ENCODE measurements at places on chromosomes 6 and 20. TPM values are rescaled to one million over a fixed set of nuclear protein-coding genes. Genes with fewer than 3 reads are reported as not detected.
A peak's percentile ranks its signal among the peaks of the same experiment; 100 is the strongest.

GRCh38 chr6:165086814-165087213 lies 222.6 kb downstream of the C6orf118 start:
- H3K27ac ChIP-seq, result no peak overlapping the region
- no peaks in the 10 kb centered on the region for H3K36me3 ChIP-seq
- H3K4me3 ChIP-seq, result no peak overlapping the region
- H3K27me3 ChIP-seq, result no peaks in the 10 kb centered on the region
- no peaks in the 10 kb centered on the region for H3K4me1 ChIP-seq

DNA sequence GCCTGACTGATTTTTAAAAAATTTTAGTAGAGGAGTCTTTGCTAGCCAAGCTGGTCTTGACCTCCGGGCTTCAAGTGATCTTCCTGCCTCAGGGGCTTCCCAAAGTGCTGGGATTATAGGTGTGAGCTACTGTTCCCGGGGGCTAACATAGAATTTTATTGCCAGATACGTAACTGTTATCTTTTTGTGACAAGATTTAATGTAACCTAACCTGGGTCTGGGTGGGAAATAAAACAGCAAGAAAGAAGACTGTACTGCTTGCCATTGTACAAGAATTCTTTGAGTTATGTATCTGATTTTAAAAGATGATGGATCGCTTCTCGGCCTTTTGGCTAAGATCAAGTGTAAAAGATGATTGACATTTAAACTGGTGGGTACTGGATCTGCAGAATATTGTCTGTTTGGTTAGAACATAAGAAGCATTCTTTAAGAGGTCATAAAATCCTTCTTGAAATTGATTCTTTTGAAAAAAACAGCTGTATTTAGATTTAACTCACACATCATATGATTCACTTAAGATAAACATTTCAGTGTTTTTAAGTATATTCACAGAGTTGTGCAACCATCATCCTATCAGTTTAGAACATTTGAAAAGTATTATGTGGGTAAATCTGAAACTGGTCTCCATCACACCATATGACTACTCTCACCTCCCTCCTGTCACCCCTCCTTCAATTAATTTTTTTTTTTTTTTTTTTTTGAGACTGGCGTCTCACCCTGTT lies 21.6 kb downstream of the TPX2 start:
- no peaks in the 10 kb centered on the region for H3K4me1 ChIP-seq
- H3K27ac ChIP-seq, result no peak overlapping the region
- H3K36me3 ChIP-seq, result no peaks in the 10 kb centered on the region
- no peaks in the 10 kb centered on the region for H3K27me3 ChIP-seq
- H3K4me3 ChIP-seq, result no peak overlapping the region

The GJA10 gene
- total RNA-seq, result not detected

GRCh38 chr6:33313105-33313708 lies 671 bp downstream of the TAPBP start:
- peak overlapping the region; percentile 96 for H3K27ac ChIP-seq
- H3K36me3 ChIP-seq, result peaks cover 18% of the 10 kb centered on the region
- H3K4me1 ChIP-seq, result peaks cover 61% of the 10 kb centered on the region
- no peak for DNase-seq
- no peaks in the 10 kb centered on the region for H3K27me3 ChIP-seq
- H3K4me3 ChIP-seq, result peak overlapping the region; percentile 96

- peak overlapping the region; percentile 98 for H3K27ac ChIP-seq
- peaks cover 73% of the 10 kb centered on the region for H3K4me1 ChIP-seq
- no peak for DNase-seq
- H3K27me3 ChIP-seq, result no peaks in the 10 kb centered on the region
These were observed 1.5 kb downstream of the RALY start for GRCh38 chr20:33995053-33995831.

GRCh38 chr20:18852318-18852717 lies 38.7 kb downstream of the SCP2D1 start:
- DNase-seq, result peak; percentile 74
- H3K36me3 ChIP-seq, result no peaks in the 10 kb centered on the region
- H3K27ac ChIP-seq, result no peak overlapping the region
- H3K4me1 ChIP-seq, result no peaks in the 10 kb centered on the region
- H3K4me3 ChIP-seq, result no peak overlapping the region

The PGC gene
- 1.1 TPM for total RNA-seq

The UNC5CL gene
- 0.52 TPM for total RNA-seq

- no peaks in the 10 kb centered on the region for H3K27me3 ChIP-seq
- H3K27ac ChIP-seq, result no peak overlapping the region
- H3K36me3 ChIP-seq, result no peaks in the 10 kb centered on the region
These were observed 31.8 kb downstream of the ABRACL start for GRCh38 chr6:139060332-139060731.

GRCh38 chr20:34607066-34607465 lies 48.5 kb downstream of the MAP1LC3A start:
- peaks cover 20% of the 10 kb centered on the region for H3K4me1 ChIP-seq
- no peaks in the 10 kb centered on the region for H3K36me3 ChIP-seq
- H3K27ac ChIP-seq, result no peak overlapping the region
- H3K4me3 ChIP-seq, result no peak overlapping the region

- H3K4me1 ChIP-seq, result peaks cover 44% of the 10 kb centered on the region
- no peaks in the 10 kb centered on the region for H3K27me3 ChIP-seq
- H3K27ac ChIP-seq, result peak overlapping the region; percentile 47
- no peaks in the 10 kb centered on the region for H3K36me3 ChIP-seq
- H3K4me3 ChIP-seq, result no peak overlapping the region
These were observed 18.0 kb downstream of the ATP9A start for GRCh38 chr20:51750037-51750769.

The REM1 gene
- total RNA-seq, result 10.2 TPM

DNA sequence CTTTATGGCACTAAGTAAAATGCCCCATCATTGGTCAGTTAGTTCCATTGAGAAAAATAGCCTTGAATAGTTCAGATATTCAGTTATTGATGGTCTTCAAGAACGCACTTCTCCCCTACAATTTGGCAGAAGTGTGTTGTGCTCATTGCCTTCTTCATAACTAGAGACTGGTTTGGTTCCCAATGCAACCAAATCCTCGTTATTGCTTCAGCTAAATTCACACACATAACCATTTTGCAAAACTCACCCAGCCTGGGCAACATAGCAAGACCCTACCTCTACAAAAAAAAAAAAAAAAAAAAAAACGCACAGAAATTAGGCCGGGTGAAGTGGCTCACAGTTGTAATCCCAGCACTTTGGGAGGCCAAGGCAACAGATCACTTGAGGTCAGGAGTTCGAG lies 32.1 kb downstream of the ZNF217 start:
- peaks cover 25% of the 10 kb centered on the region for H3K36me3 ChIP-seq
- H3K27ac ChIP-seq, result no peak overlapping the region
- H3K4me1 ChIP-seq, result no peaks in the 10 kb centered on the region
- no peak overlapping the region for H3K4me3 ChIP-seq

The HACE1 gene
- total RNA-seq, result 11.4 TPM

DNA sequence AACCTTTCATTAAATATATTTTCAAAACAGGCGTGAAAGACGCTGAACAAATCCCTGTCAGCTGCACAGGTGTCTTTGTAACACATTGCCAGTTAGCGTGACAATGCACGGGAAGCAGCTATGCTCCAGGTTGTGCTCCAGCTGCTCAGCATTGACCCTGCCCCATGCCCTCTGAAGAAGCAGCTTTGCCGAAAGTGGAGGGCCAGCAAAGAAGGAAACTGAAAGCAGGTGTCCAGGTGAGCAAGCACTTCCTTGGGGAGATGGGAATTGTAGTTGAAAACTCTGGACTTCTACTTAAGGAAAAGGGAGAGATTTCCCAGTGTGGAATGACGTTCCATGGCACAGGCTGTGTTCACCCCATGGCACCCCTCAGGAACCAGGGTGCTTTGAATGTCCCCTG lies 125.7 kb downstream of the TTLL2 start:
- H3K36me3 ChIP-seq, result no peaks in the 10 kb centered on the region
- H3K4me1 ChIP-seq, result no peaks in the 10 kb centered on the region
- no peak overlapping the region for H3K27ac ChIP-seq
- no peaks in the 10 kb centered on the region for H3K27me3 ChIP-seq
- no peak for DNase-seq

DNA sequence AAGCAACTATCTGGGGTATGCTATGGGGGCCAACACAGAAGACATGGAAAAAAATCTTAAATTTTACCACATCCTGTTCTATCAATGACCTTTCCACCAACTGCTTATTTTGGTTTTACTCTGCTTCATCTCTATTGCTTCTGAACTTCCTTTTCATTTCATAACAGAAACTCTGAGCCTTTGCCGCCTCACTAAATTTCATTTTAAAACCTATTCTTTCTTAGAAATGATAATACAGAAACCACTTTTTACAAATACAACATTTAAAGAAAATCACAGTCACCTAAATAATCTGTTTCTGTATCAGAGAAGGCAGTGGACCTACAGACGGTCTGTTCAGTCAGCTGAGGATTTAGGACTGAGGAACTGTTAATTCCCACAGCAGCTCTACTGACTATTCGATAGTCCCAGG lies 117.5 kb downstream of the KCNQ5 start:
- H3K4me1 ChIP-seq, result no peaks in the 10 kb centered on the region
- no peak overlapping the region for H3K27ac ChIP-seq
- H3K27me3 ChIP-seq, result no peaks in the 10 kb centered on the region
- H3K36me3 ChIP-seq, result no peaks in the 10 kb centered on the region
- no peak overlapping the region for H3K4me3 ChIP-seq

GRCh38 chr6:150202404-150202803 lies 59.6 kb downstream of the PPP1R14C start:
- no peak for DNase-seq
- H3K27me3 ChIP-seq, result no peaks in the 10 kb centered on the region
- no peak overlapping the region for H3K27ac ChIP-seq
- H3K4me3 ChIP-seq, result no peak overlapping the region

DNA sequence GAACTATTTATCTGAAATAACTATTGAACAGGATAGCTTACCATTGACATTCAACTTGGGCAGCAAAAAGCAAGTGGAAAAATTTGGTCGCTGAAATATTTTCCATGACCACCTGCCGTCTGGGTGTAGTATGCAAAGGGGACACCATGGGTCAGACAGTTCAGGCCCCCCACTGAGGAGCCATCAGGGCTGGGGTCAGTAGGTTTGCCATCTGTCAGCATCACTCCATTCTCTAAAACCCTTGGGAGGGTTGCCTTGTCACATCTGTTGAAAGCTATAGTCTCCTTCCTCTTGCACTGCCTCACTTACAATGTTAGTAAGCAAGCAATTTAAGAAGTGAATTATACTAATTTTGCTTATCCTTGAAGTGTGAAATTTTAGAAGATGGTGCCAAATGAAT lies 44.9 kb downstream of the NRN1 start:
- no peak overlapping the region for H3K4me3 ChIP-seq
- H3K4me1 ChIP-seq, result no peaks in the 10 kb centered on the region
- H3K36me3 ChIP-seq, result no peaks in the 10 kb centered on the region
- DNase-seq, result no peak
- H3K27me3 ChIP-seq, result no peaks in the 10 kb centered on the region
- H3K27ac ChIP-seq, result no peak overlapping the region

The TREML4 gene
- not detected for total RNA-seq

The CCM2L gene
- total RNA-seq, result 9.6 TPM

The HLA-DRA gene
- 93.9 TPM for total RNA-seq

DNA sequence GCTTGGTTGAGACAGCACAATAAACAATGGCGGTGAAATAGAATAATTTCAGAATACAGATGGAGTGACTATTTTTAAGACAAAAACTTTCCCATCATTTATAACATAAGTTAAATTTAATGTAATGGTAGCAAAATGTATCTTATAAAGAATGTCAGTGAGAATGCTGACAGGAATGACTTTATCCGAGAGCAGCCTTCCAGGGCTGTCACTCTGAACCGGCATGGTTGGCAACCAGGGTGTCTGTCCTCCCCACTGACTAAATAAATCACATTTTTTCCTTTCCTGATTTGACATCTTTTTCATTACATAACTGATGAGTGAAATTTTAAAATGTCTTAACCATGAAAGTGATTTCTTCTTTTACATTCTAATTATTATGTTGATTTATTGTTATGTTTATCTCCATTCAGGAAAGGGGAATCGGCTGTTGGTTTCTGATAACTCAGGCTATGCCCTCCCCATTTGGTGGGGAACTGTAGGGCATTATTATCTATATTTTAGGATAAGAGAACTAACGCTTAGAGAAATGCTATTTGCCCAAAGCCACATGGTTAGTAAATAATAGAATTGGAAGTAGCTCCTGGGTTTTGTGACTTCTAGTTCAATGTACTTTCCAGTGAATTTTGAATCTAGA lies 109.2 kb upstream of the OGFRL1 start:
- H3K27me3 ChIP-seq, result no peaks in the 10 kb centered on the region
- H3K4me3 ChIP-seq, result no peak overlapping the region
- H3K4me1 ChIP-seq, result no peaks in the 10 kb centered on the region

DNA sequence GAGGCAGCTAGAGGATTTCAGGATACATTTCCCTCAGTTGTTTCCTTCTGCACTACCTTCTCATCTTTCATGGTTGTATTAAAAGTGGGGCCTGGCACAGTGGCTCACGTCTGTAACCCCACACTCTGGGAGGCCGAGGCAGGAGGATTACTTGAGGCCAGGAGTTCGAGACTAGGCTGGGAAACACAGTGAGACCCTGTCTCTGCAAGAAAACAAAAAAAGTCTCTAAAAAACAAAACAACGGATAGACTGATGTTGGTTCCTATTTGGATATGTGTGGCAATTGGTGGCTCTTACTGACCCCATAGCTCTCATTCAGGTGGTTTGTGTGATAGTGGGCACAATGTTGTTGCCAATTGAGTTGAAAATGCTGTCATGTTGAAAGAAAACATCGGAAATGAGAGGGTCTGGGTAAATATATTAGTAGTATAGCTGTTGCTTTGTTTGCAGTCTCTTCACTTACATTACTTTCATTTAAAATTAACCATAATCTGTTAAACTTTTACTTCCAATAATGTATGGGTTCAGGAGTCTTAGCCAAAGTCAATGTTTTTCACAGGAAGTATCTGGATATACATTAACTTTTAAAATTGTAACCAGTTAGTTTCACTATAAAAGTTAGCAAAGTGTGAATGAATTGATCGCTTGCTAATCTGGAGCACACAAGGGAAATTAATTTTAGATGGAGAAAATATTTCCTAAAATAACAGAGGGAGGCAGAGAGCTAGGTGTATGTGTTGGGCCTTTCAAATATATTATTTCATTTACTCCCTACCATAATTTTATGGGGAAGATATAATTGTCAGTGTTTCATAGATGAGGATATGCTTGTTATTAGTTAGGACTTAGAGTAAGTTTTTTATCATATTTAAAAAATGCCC lies 31.1 kb downstream of the UTRN start:
- no peaks in the 10 kb centered on the region for H3K36me3 ChIP-seq
- no peak overlapping the region for H3K4me3 ChIP-seq
- H3K27ac ChIP-seq, result no peak overlapping the region
- DNase-seq, result no peak
- peaks cover 58% of the 10 kb centered on the region for H3K4me1 ChIP-seq
- no peaks in the 10 kb centered on the region for H3K27me3 ChIP-seq

DNA sequence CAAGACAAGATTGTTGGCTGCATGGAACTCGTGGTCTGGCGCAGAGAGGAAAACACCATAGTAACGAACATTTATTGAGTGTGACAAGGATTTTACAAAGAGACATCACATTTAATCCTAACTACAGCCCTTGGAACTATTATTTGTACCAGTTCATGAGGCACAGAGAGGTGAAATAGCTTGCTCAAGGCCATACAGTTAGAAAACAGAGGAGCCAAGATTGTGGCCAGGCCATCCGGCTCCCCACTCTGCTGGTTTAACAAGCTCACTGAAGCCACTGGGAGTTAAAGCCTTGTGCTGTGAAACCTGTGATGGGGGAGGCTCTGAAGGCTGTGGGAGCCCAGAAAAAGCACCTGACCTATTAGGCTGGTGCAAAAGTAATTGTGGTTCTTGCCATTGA lies 74.9 kb upstream of the ZNFX1 start:
- no peak overlapping the region for H3K4me3 ChIP-seq
- no peaks in the 10 kb centered on the region for H3K27me3 ChIP-seq
- peaks cover 23% of the 10 kb centered on the region for H3K4me1 ChIP-seq
- H3K36me3 ChIP-seq, result no peaks in the 10 kb centered on the region
- H3K27ac ChIP-seq, result peak overlapping the region; percentile 4
- DNase-seq, result no peak

The SLC22A2 gene
- not detected for total RNA-seq

All from esophagus muscularis mucosa (tissue), 4 donors.